ENCODE measurements at places on chromosomes 11 and 22. TPM values are rescaled to one million over a fixed set of nuclear protein-coding genes. Genes with fewer than 3 reads are reported as not detected.

Gene SYT8
- 6.7 TPM for total RNA-seq

Gene IGSF22
- 0.89 TPM for total RNA-seq

DNA sequence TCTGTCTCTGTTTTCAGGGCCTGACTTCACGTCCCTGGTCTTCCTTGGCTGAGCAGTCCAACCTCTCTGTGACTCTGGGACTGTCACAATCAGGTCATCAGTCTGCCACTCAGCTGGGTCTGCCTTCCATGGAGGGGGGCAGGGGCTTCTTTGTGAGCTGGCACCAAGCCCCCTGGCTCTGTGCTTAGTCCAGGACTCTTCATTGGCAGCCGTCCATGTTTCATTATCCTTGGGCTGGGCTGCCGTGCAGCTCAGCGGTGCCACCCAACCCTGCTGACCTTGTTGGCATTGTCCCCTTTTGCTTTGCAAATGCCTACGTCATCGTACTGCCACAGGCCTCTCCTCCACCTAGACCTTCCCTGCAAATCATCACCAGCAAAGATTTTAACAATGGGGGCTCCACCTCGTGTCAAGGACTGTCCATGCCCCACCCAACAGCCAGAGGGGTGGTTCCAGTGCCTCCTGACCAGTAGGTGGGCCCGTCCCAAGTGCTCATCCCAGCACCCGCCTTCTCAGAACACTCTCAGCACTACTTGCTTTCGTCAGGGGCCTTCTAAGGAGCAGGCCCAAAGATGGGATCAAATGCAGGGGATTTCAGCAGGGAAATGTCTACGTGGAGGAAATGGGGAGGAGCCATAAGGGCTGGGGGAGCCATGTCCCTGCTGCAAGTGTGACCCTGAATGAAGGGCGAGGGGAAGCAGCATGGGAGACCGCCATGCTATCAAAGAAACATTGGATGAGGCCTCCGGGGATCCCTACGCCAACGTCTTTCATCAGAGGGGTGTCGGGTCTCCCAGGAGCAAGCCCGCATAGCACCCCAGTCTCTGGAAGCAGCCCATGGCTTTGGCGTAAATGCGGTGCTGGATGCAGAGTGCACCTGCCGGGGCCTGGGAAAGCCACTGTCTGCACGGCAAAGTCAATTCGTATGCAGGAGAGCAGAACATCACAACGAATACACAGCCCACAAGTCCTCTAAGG, 18.2 kb downstream of the KRTAP5-6 start:
- DNase-seq: no peak

- no peak for DNase-seq
Measured at GRCh38 chr11:89452780-89453179, 38.4 kb downstream of the NOX4 start.

DNA sequence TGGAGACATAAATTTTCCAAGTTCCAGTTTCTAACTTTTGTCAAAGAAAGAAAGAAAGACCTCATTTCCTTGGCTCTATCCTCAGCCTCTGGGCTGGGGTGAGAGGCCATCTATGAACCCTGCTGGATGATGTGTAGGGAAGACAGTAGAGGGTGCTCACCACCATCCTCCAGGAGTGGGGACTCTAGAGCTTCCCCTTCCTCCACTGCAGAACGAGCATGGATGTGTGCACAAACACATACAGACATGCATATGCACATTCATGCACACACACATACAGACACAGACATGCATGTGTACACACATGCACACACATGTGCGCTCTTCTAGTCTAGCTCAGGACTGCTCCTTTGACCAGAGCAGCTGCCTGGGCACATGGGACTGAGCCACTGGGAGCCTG, 565.8 kb downstream of the BUD13 start:
- peak; percentile 66 for DNase-seq

DNA sequence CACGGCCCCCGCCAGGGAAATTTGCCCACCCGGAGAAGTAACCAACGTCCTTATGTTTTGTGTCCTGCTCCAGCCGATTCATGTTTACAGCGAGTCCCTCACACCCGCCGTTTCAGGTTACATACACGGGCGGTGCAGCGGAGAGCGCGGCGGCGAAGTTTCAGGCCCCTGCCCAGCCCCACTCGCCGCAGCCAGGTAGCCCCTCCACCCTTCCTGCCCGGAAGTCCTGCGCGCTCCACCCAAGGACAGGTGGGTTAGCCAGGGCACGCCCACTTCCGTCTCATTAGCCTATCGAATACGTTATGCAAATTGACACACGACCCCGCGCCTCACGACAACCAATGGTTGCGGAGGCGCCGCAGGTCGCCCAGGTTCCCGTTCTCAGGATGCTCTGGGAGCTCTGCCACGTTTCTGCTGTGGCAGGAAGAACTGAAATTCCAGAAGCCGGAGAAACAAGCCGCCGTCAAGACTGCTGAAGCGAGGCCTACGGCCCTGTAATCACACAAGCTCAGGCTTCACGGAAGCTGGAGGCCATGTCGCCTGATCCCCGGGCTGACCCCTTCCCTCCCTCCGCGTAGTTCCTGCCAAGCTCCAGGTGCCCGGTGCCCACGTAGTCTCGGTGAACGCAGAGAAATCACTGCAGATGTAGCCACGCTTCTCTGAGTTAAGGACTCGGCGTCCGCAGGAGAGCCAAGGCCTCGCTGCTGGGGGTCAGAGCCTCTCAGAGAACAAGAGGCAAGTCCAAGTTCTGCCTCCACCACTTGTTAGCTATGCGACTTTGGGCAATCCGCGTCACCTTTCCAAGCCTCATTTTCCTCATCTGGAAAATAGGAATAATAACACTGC, 22.4 kb upstream of the MYH9 start:
- peak; percentile 42 for DNase-seq
